ENCODE measurements at places on chromosomes 16 and 17.

GRCh38 chr17:52147872-52148271 lies 10.6 kb downstream of the CA10 start:
- DNase-seq, result no peak

- no peak for DNase-seq
Observed at GRCh38 chr16:2914233-2914632, 2.5 kb downstream of the FLYWCH1 start.

- peak; percentile 28 for DNase-seq
Observed at GRCh38 chr17:79400989-79401703, 209.7 kb downstream of the RBFOX3 start.

DNA sequence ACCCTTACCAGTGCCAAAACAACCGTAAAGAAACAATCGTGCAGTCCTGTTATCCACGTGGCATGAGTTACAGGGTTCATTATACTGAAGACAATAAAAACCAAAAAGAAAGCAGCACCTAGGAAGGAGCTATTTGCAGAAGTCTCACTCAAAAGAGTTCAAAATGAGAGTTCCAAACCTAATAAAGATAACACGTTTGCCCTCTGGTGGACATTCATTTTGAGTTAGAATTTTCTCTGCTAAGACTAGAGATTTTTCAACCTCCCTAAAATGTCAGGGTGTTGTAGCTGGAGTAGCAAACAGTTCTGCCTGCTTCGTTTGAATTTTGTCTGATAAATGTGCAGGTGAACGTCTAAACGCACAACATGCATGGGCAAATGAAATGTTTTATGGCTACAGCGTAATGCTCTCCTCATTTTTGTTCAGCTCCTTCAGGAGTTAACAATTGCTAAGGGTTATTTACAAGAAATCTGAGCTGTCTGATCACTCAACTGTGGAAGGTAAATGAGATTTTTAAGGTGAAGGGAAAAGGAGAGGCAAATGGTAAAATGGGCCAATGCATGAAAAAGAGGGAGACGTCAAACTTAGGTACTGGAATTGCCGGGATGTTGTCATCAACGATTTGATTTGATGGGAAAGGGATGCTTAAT lies 1067.9 kb upstream of the EEF2KMT start:
- peak; percentile 7 for DNase-seq

- DNase-seq, result peak; percentile 12
Observed at GRCh38 chr16:69563605-69564580, 1.9 kb upstream of the NFAT5 start.

- no peak for DNase-seq
Observed at GRCh38 chr17:67067571-67068482, 23.5 kb downstream of the CACNG1 start.

DNA sequence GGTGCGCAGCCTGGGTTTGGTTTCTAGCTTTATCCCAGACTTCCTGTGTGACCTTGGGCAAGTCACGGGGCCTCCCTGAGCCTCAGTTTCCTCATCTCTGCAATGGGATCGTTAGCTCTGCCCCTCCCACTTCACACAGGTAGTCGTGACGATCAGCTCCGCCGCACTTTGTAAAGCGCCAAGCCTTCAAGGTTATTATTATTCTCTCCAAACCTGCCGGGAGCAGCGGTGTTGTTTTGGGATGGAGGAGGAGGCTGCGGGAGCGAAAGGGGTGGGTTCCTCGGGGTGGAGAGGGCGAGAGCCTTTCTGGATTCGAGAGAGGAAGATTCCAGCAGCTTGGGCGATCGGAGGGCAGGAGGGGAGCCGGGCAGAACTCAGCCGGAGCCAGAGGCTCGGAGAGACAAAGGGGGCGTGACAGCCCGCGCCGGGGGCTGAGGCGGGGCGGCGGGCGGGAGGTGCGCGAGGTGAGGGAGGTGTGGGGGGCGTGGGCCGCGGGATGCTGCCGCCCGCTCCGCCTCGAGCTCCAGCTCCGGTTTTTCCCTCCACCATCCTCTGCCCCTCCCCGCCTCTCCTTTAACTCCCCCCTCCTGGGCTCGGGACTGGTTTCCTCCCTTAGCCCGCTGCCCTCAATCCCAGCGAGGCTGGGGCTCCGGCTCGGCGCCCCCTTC lies at the start of gene EFNB3:
Gene EFNB3, plus strand, starts transcription at position 602 of the 668 bp plus-strand sequence. CDS start 397 bp downstream, outside the sequence.
- DNase-seq, result peak; percentile 11

GRCh38 chr17:3543453-3543852 lies 14.2 kb downstream of the TRPV3 start:
- no peak for DNase-seq

GRCh38 chr17:65519462-65519861 lies 42.0 kb downstream of the AXIN2 start:
- no peak for DNase-seq

GRCh38 chr16:72367851-72368250 lies 195.9 kb upstream of the PMFBP1 start:
- DNase-seq, result no peak

DNA sequence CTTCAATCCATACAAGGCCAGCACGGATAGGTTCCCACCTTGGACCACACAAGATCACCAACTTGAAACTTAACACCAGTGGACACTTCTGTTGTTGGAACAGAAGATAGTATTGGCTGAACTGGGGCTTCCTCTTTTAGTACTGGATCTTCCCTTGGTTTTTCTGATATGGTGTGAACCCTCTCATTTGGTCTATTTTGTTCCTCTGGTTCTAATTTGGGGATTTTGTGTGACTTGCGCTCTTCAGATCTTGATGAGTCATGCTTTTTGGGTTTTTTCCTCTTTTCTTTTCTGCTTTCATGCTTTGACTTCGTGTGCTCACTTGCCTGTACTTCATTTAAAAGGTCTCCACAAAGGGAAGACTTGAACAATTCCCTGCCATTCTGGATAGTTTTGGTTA lies 39.0 kb downstream of the SOST start:
- DNase-seq, result no peak

DNA sequence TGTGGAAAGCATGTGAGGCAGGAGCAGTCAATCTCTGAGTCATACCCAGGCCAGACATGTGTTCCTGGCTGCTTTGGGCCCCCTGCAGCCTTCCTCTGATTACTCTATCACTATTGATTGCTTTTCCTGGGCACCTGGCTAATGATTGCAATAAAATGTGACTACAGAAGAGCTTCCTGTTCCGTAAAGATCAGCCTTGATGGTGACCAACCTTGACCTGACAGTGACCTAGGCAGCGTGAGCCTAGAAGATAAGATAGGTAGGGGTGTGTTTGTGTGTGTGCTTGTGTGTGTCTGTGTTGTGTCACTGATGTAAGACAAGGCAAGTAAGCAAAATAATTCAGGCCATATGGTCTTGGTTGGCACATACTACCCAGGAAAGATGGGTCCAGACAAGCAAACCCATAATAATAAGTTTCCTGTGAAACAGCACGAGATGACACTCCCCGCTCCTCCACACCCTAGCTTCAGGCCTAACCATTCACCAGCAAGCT lies 367.7 kb upstream of the CDH11 start:
- DNase-seq, result no peak

GRCh38 chr16:49096176-49096945 lies 185.3 kb downstream of the CBLN1 start:
- no peak for DNase-seq

- no peak for DNase-seq
Observed at GRCh38 chr17:71866095-71866494, 254.7 kb upstream of the SOX9 start.

- no peak for DNase-seq
Observed at GRCh38 chr16:60087530-60087929, 1353.4 kb upstream of the GOT2 start.

- DNase-seq, result no peak
Observed at GRCh38 chr16:87926246-87927194, 9.8 kb downstream of the CA5A start.

DNA sequence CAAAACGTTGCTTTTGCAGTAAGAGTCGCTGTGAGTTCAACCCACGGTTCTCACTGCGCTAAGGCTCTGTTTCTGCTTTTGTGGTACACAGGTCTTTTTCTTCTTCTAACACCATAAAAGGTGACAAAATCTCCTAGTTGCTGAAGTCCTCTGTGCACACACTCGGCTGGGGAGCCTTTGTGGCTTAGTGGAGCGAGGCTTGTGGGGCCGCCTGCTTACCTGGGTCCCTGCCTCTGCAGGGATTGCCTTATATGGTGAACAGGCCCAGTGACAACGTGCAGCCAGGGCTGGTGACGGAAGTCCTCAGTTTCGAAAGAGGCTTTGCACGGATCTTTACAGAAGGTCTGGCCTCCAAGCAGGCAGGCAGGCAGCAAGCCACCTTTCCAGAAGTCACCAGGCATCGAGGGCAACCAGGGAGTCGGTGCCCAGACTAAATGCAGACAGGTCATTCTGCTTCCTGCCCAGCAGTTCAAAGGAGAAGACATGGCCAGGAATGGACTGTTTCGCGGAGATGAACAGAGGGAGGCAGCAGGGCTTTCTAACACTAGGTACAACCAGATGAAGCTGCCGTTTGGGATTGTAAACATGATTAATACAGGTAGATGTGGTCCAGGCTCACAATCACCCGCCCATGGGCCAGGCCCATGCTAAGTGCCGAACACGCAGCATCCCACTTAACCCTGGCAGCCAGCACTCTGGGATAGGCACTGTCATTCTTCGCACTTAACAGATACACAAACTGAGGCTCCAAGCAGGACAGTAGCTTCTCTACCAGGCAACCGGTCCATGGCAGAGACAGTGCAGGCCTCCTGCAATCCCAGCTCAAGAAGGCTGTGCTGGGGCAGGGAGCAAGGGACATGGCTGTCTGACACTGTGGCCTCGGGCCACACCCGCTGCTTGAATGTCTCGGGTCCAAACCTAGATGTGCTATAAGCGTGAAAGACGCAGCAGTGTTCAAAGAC lies 10.7 kb upstream of the MEAK7 start:
- DNase-seq, result no peak

DNA sequence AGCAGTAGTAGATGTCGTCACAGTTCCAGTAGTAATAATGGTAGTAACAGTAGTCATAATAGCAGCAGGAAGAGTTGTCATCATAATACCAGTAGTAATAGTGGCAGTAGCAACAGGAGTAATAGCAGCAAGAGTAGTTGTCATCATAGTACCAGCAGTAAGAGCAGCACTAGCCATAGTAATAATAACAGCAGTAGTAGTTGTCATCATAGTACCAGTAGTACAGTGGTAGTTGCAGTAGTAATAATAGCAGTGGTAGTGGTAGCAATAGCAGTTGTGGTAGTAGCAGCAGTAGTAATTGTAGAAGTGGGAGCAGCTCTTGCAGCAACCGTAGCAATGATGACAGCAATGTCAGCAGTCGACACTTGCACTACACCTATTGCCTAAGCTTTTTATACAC lies 502.8 kb downstream of the HS3ST4 start:
- DNase-seq, result no peak

DNA sequence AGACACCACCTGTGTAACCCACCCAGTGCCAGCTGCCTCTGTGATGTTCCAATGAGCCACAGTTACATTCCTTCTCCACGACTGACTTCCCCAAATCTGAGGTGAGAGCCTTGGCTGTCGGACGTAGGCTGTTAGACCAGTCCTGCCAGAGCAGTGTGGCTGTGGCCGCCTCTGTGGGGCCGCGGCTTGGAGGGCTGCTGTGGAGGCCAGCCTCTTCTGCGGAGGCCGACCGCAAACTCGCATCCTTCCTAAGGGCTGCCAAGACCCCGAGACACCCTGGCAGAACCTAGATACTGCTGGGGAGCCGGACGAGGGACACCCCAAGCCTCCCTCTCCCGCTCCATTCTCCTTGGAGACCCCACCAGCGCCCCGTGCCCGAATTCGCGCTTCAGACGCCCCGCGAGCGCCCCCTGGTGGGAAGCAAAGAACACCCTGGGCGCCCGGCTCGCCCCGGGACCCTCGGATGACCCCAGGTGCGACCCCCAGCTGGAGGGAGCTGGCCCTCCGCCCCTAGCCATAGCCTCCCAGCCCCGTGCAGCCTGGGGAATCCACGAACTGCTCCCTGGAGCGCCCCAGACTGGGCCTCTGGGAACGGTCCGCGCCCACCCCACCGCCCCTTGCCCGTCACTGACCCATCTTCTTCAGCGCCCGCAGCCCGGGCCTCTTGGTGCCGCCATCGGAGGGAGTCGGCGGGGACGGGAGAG lies 547 bp downstream of the PLCD3 start:
- DNase-seq, result no peak

DNA sequence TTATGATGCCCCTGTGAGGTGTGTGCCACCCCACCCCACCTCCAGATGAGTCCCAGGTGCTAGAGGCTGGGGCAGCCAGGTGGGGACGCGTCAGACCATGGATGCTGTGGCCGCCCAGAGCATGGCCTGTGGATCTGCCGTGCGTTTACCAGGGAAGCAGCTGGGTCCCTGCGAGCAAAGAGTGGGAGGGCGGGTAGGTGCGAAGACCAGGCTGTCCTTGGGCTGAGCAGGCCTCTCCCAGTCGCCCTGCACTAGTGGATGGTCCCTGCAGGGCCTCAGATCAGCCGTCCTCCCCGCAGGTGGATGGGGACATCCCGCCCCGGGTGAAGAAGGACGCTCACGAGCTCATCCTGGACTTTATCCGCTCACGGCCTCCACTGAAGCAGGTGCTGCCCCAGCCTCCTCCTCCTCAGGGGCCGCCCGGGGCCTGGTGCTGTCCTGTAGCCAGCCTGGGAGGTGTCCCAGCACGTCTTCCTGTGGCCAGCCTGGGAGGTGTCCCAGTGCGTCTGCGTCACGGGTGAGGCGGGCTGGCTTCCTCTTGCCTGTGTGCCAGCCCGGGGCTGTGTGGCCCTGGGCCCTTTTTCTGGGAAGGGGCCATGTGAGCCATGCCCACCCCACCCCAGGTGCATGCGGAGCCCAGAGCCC lies 18.0 kb upstream of the TCF25 start:
- DNase-seq, result no peak

GRCh38 chr16:68943961-68944360 lies 100.6 kb downstream of the TANGO6 start:
- DNase-seq, result no peak

- no peak for DNase-seq
Observed at GRCh38 chr16:5070431-5071186, 1.0 kb upstream of the ALG1 start.

- no peak for DNase-seq
Observed at GRCh38 chr16:86554599-86554916, 477 bp downstream of the MTHFSD start.

DNA sequence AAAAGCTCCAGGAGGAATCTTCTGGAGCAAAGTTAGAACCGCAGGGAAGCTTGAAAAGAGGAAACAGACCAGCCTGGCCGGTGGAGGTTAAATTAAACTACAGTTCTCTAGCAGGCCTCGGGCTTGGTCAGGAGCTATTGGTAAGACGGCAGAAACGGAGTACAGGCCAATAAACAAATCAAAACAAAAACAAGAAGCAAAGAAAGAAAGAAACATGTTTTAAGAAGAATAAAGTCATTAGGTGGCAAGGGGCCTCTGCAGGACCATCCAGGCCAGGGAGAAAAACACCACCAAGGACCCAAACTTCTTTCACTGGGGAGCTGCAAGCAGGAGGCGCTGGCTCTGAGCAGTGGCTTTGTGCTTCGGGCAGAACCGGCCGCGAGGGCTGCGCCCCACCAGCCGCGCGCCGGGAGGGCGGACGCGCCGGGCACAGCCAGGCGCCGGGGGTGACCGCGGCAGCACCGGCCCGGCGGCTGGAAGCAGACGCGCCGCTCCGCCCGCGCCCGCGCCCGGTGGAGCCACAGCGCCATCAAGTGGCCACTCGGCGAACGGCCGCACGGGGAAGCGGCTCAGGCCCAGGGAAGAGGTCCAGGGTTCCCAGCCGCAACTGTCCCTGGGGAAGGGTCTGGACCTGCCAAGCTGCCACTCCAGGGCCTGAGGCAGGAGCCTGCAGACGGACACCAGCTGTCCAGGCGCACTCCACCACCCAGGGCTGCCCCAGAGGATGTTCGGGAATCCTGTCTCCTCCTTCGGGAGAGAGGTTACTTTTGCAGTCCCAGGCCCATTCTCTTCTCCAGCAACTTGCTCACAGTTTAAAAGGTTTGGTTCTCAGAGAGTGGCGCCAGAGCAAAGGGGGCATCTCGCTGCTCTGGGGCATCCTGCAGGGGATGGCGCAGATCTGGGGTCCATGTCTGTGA lies 419.4 kb downstream of the SOX9 start:
- peak; percentile 61 for DNase-seq

All from kidney glomerular epithelial cell (primary cell).